AG04449 (cell line): ENCODE measurements at places on chromosomes 1 and 21.

DNA sequence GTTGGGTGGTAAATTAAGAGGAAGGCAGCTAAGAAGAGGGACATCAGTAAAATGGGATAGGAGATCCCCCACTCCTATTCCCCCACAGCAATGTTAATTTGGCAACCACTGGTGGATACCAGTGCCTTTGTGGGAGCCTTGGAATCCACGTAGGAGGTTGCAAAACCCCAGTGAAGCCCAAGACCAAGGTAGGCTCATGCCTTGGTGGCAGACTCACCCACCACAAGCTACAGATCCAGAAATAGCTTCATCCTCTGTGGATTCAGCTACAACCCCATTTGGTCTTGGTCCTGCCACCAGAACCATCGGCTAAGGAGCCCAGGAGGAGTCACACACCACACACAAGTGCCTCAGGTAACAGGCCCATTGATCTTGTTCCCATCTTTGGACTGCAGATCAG lies 21.0 kb downstream of the VTCN1 start:
- no peak for DNase-seq

DNA sequence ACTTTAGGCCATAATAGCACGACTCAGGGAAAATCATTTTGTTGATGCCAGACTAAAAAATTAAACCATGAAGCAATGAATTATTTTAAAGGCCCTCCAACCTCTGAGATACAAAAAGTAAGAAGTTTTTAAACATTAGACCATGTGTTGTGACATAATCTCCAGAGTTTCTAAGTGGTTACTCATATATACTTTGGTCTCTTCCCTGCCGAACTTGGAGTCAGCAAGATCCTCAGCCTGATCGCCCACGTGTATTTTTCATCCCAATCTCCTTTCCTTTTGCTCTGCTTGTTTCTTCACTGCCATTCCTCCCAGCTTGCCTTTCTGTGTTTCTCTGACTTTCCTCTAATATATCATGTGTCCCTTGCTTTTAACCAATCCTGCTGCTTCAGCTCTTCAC lies 3.8 kb downstream of the ARV1 start:
- peak; percentile 45 for DNase-seq

GRCh38 chr1:176136891-176137290 lies 70.2 kb downstream of the COP1 start:
- DNase-seq, result no peak

GRCh38 chr1:233394860-233395717 lies 67.6 kb downstream of the MAP3K21 start:
- peak; percentile 10 for DNase-seq

DNA sequence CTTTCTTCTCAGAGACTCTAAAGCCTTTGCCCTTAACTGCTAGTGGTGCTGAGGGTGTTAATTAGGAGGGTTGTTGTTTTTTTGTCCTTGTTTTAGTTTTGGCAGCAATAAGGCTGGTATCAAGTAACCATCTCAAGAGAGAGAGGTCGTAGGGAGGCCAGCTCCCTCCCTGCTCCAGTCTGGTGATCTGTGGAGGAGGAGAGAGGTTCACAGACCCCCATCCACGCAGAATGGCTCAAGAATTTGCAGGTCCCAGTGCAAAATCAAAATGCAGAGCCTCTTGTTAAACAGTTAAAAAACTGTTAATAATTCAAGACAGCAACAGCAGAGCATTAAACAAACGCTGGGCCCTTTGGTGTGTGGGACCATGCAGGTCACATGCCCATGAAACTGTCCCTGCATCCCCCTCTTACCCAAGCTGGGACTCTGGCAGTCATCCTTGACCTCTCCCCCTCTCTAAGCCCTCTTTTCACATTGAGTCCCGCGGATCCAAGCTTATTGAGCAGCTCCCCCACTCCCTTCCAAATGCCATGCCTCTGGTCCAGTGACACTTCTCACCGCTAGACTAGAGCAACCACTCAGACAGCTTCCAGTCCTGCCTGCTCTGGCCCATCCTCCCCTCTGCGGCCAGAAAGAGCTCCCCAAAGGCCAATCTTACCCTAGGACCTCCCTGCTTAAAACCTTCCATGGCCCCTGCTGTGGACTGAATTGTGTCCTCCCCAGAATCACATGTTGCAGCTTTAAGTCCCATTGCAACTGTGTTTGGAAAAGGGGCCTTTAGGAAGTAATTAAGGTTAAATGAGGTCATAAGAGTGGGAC lies 47.7 kb upstream of the RPL11 start:
- no peak for DNase-seq

DNA sequence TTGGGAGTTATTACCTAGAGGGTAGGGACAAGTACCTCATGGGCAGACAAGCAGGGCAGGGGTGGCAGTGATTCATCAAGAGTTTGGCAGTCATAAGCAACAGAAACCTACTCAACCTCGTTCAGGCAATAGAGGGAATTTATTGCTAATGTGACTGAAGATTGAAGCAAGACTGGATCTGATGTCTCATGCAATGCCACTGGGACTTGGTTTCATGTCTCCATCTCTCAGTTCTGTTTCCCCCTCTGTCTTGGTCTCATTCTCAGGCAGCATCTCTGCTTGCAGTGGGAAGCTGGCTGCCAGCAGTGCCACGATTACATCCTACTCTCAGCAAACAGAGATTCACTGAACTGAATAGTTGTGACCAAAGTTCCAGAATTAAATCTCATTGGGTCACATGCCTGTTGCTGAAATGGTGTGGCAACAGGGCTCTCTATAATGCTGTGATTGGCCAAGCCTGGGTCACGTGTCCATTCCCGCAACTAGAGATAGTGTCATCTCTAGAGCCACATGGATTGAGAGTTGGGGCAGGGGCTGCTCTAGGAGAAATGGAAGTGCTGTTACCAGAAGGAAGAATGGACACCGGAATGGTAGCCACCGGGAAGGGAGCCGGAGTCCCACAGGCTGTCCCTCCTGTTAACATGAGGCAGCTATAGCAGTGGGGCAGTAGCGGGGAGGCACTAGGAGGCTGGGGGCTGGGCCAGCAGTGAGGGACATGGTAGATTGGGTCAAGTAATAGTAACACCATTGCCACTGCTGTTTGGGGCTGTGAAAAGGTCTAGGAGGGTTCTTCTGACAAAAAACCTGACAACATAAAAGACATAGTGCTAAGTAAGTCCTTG lies 3.9 kb upstream of the CDC42 start:
- no peak for DNase-seq

- no peak for DNase-seq
Measured at GRCh38 chr1:224769452-224770335, 153.6 kb downstream of the CNIH3 start.

DNA sequence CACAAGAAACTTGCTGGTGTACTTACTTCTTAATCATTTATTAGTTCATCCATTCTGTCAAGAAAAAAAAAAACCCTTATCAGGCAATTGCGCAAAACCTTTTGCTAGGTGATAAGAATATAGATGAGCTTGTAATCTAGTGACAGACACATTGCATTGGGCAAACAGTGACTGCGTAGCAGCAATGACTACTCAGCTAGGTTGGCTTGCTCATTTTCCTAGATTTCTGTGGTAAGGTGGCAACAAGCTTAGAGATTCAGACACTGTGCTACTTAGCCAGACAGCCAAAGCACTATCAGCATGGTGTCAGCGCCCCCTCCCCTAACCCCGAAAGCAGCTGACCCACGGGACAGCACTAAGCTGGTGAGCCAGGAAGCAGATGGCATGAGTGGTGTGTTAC lies 203.1 kb downstream of the BARHL2 start:
- DNase-seq, result no peak

GRCh38 chr21:31837618-31838390 lies 35.0 kb upstream of the HUNK start:
- no peak for DNase-seq

GRCh38 chr1:93207211-93207610 lies 26.7 kb downstream of the CCDC18 start:
- DNase-seq, result no peak

- DNase-seq, result no peak
Measured at GRCh38 chr1:3331564-3331963, 122.9 kb upstream of the ARHGEF16 start.

GRCh38 chr1:207789386-207789785 lies 37.5 kb downstream of the CD46 start:
- DNase-seq, result no peak

GRCh38 chr1:71377886-71378285 lies 297.1 kb upstream of the ZRANB2 start:
- no peak for DNase-seq

GRCh38 chr1:240242601-240243144 lies 151.0 kb downstream of the FMN2 start:
- DNase-seq, result peak; percentile 64

- no peak for DNase-seq
Measured at GRCh38 chr1:10856176-10856683, 59.8 kb upstream of the CASZ1 start.

GRCh38 chr21:43859747-43860214 lies 5.2 kb upstream of the AGPAT3 start:
- no peak for DNase-seq

DNA sequence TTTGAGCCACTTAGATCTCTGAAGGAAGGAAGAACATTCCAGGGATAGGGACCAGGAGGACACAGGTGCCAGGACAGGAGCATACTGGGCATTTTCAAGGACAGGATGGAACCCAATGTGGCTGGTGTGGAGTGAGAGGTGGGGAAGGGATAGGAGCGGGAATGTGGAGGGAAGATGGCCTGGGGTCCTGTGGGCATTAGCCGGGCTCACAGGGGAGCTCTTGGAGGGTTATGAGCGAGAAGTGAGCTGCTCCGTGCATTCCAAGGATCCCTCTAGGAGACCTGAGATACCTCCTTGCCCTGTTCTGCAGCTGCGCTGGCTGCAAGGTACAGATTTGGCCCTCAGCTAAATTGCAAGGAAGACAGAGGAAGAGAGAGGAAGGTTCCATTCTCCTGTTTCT lies 87.5 kb downstream of the IER5 start:
- no peak for DNase-seq

GRCh38 chr1:154434346-154435085 lies 29.4 kb downstream of the IL6R start:
- no peak for DNase-seq

- no peak for DNase-seq
Measured at GRCh38 chr1:187033693-187034390, 205.1 kb downstream of the PLA2G4A start.

- no peak for DNase-seq
Measured at GRCh38 chr1:6508816-6509189, 17.3 kb upstream of the PLEKHG5 start.

- no peak for DNase-seq
Measured at GRCh38 chr1:87955038-87955437, 626.4 kb downstream of the LMO4 start.

DNA sequence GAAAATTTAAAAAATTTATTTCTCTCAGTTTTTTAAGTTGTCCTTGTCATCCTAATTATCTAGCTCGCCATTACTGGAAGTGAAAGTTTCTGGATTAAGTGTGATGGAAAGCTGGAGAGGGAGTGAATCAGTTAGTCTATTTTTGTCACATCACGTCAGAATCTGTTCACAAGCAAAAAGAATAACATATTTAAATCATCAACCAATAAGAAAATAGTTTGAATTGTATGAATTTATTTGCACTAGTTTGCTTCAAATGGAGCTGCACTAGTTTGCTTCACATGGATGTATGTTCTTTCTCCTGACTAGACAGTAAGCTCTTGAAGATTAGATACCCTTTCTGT lies 22.8 kb downstream of the PHC2 start:
- no peak for DNase-seq

DNA sequence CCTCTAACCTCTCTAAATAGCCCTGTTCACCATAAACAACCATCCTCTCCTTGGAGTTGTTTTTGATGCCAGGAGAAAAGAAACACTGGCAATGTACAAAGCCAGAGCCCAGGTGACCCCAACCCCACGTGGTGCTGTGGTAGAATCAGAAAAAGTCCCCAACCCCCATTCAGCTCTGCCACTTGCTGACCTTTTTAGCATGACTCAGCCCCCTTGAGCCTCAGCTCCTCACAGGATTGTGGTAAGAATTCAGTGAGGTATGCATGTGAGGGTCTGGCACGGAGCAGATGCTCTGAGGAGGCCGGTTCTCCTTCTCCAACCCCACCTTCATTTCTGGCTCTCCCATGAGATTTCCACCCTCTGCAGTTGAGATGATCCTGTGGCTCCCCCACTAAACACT lies 11.1 kb upstream of the CHI3L1 start:
- DNase-seq, result peak; percentile 38

DNA sequence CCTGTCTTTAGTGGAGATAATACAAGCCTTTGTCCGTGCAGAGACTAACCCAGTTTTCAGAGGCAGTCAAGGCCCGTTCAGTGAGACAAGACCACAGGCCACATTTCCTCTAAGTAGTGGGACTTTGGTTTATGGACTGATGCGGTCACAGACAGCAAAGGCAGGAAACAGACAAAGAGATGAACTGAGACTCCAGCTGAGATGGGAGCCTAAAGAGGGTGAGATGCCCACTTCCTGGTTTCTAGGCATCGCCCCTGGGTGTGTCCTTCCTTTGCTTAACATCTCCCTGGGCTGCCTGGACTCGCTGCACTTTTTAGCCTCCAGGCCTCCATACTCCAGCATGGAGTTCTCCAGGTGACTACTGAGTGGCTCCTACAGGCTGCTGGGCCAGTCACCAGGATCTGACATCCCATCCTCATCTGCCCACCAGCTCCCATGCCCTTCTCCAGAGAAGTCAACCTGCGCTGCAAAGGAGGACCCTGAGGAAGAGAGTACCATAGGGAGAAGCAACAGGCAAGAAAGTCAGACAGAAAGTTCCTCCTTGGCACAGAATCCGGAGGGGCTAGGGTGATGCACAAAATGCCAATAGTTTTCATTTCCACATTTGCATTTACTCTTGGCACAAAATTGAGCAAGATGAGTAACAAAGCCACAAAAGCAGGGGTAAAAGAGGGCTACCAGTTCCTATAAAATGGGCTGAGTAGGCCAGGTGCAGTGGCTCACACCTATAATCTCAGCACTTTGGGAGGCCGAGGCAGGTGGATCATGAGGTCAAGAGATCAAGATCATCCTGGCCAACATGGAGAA lies 15.1 kb downstream of the THEMIS2 start:
- no peak for DNase-seq

DNA sequence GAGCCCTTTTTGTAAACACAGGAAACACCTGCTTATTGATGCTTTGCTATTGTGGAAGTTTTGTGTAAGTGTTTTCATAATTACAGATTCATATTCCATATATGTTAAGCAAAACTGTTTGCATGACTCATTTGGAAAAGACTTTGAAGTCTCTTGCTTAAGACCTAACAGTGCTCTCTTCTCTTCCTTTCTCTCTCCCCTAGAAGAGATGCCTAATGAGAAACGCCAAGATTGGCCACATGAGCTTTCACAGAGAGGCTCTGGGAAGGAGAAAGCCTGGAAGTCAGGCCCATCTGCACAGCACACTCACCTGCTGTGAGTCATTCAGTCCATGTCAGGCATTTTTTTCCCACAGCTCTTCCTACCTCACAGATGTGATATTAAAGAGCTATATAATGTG lies 101.6 kb upstream of the PALMD start:
- DNase-seq, result no peak
